ENCODE measurements at places on chromosomes 3 and 15.

- DNase-seq, result no peak
Observed at GRCh38 chr3:40923143-40923542, 276.2 kb upstream of the CTNNB1 start.

DNA sequence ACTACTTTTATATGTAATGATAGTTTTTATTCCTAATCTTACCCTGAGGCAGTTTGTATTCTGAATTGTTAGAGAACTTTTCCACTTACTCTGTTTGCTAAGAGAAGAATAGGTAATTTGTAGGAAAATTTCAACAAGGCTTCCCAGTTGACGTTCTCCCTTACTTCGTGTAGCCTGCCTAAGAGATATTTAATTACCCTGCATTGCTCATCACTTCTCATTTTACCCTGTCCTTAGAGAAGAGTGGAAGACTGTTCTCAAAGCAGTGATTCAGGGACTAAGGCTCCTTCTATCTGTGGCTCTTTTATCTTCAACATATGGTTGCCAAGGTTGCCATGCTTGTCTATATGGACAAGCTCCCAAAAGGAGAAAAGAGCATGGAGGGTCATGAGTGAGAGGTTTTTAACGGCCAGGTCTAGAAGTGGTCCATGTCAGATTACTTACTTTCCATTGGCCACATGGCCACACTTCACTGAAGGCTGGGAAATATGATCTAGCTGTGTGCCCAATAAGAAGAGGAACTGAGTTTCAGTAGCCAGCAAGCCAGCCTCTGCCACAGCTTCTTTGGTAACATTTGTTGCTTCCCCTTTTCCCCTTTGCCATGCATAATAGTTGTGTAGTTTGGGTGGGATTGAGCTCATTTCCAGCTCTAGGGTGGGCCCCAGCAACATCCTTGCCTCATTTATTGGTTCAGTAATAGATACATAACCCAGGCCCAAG is 22.1 kb downstream of the PDE8A start:
- DNase-seq, result no peak

GRCh38 chr15:31098953-31099740 is 2.4 kb downstream of the TRPM1 start:
- no peak for DNase-seq

- no peak for DNase-seq
Observed at GRCh38 chr3:11510356-11510755, 133.4 kb downstream of the VGLL4 start.
